ENCODE measurements at places on chromosomes 1 and 21. TPM values are rescaled to one million over a fixed set of nuclear protein-coding genes. Genes with fewer than 3 reads are reported as not detected.

DNA sequence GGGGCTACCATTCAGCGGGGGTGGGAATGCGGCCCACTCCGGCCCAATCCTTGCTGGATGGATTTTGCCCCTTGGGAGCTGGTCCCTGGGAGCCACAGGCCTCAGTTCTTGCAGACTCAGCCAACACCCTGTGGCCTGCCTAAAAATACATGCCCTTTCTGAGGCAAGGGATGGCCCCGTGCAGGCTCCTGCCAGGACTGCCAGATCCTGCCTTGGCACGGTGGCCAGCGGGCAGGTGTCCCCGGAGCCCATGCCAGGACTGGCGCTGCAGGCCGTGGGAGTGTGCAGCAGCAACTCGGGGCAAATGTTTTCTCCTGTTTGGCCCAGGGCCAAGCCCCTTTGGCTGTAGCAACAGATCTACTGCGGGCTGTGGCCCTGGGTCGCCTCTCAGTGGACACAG lies 1.6 kb upstream of the PANK4 start:
- DNase-seq: no peak

- no peak for DNase-seq
These were observed 92.0 kb downstream of the CNIH3 start for GRCh38 chr1:224707843-224708725.

GRCh38 chr1:111595807-111596206 lies 23.8 kb upstream of the RAP1A start:
- DNase-seq: no peak

DNA sequence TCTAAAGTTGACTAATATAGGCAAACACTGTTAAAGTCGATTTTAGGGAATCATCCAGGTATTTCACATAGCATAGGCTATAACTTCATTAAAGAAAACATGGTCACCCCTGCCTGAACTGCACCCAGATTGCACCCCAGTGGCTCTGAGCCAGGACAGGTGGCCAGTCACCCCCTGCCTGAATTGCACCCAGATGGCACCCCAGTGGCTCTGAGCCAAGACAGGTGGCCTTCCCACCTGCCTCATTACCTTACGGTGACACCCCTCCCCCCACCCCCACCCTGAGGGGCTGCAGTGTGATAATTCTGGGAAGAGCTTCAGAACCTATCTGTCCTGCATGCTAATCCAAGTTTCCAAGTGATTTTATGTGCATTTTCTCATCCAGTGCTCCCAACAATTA lies 78.9 kb downstream of the DSCAM start:
- peak; percentile 27 for DNase-seq

KRTAP10-6 gene
- total RNA-seq: not detected

BACE2 gene
- 33.5 TPM for total RNA-seq

NECTIN4 gene
- 0.06 TPM for total RNA-seq

Measured in spinal cord (tissue), 10 donors.